IPS DF 6.9 (cell line): ENCODE measurements at places on chromosomes 7 and 10.

DNA sequence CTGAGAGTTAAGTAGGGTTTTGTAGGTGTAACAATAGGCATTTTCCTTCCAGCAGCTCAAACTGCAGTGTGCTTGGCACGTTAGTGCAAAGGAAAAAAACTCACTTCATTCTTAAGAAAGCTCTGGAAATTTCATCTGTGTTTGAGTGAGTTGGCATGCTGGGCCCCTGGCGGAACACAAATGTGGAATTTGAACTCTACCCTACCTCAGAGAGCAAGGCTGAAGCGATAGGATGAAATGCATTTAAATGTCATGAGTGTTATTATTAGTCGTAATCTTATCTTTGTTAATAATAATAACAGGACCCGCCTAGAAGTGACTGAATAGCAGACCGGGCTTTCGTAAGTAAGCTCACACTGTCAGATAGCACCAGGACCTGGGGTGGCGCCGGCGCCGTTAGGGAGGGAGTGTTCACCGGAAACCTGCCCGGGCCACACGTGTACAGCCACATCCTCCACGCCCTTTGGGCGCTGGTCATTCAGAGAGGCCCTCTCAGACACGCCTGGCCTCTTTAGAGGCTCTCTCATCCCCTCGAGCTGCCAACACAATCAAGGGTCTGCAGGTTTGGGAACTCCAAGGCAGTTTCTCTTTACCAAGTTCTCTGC, 63.5 kb downstream of the GRK5 start:
- no peak for DNase-seq

GRCh38 chr10:29737074-29737593, 102.4 kb upstream of the SVIL start:
- no peak for DNase-seq

GRCh38 chr10:17407047-17407446, 47.3 kb downstream of the ST8SIA6 start:
- no peak for DNase-seq

DNA sequence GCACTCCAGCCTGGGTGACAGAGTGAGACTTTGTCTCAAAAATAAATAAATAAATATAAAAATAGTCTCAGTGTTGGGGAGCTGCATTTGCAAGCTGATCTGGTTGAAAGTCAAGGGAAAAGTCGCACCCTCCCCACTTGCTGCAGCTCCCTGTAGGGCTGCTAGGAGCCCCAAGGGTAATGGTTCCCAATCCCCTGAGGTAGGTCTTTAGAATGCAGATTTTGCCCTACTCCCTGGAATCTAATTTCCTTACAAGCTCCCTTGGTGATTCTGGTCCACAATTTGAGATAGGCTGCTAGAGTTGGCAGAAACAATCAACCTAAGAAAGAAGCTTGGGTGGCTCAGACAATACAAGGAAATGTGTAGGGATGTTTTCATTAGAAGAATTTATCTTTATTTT, 232.5 kb upstream of the YAE1 start:
- DNase-seq, result no peak

- DNase-seq, result no peak
Measured at GRCh38 chr10:72259491-72260238, 14.1 kb upstream of the DDIT4 start.

DNA sequence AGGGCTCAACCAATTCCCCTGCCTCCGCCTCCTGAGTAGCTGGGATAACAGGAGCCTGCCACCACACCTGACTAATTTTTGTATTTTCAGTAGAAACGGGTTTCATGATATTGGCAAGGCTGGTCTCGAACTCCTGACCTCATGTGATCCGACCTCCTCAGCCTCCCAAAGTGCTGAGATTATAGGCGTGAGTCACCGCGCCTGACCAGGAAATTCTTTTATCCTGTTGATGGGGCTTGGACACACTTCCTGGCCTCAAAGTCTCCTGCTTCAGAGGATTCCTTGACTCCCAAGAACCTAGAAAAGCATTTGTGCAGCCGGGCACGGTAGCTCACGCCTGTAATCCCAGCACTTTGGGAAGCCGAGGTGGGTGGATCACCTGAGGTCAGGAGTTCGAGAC, 16.2 kb downstream of the ZNF425 start:
- DNase-seq, result no peak

DNA sequence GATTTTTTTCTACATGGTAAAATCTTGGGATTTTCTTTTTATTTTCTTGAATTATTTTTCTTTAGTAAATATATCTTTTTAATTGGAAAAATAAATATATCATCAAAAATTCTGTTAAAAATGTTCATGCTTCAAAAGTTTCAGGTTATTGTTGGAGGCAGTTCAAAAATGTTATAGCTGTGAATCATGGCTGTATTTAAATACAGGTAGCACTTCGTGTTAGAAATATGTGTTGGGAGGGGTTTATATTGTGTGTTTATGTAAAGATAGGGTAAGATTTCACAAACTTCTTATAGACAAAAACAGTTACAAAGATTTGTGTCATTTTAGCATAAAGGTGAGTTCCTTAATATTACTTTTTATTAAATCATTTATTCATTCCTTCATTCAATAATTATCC, 60.4 kb downstream of the HDAC9 start:
- no peak for DNase-seq

GRCh38 chr10:132100091-132100481, 34.3 kb downstream of the JAKMIP3 start:
- no peak for DNase-seq

- DNase-seq, result no peak
Measured at GRCh38 chr10:133526957-133527588, at the start of gene CYP2E1. CYP2E1 (plus strand) TSS chr10:133527363; CDS start chr10:133527396, 33 bp downstream.

GRCh38 chr10:118271671-118272070, 70.5 kb downstream of the FAM204A start:
- DNase-seq, result no peak

GRCh38 chr10:103627893-103628292, 134.4 kb downstream of the NEURL1 start:
- no peak for DNase-seq

- DNase-seq, result no peak
Measured at GRCh38 chr10:58764087-58764747, 251.5 kb downstream of the BICC1 start.

GRCh38 chr7:154744861-154745258, 258.1 kb downstream of the PAXIP1 start:
- DNase-seq, result no peak

GRCh38 chr7:2108071-2108455, 124.7 kb downstream of the MAD1L1 start:
- DNase-seq, result no peak

DNA sequence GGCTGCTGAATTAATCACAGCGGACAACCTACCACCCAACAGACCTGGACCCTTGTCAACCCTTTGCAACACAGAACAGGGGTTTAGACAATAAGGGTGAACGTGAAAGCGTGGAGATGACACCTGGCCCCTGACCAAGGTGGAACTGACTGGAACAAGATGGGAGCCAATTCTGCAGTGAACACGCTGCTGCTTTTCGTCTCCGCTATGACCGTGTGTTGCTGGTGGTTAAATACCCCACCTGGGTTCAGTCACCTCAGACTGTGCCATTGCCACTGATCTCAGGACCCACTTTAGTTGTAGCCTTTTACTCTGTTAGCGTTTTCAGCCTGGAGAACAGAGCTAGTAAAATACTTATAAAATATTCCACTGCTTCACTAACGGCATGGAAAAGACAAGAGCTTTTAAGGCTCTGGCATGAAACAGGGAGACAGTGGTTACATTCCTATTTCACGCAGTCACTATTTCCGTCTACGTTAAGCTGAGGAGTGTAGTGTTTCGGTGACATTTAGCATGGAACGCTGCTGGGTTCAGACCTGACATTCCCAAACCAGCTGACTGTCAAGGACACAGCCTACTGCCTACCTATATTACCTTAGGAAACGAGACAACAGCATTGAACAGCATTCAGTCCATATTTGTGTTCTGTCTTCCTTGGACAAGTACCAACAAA, 119.5 kb upstream of the PRSS1 start:
- DNase-seq, result no peak

GRCh38 chr10:79158402-79159097, 89.8 kb downstream of the ZMIZ1 start:
- no peak for DNase-seq

DNA sequence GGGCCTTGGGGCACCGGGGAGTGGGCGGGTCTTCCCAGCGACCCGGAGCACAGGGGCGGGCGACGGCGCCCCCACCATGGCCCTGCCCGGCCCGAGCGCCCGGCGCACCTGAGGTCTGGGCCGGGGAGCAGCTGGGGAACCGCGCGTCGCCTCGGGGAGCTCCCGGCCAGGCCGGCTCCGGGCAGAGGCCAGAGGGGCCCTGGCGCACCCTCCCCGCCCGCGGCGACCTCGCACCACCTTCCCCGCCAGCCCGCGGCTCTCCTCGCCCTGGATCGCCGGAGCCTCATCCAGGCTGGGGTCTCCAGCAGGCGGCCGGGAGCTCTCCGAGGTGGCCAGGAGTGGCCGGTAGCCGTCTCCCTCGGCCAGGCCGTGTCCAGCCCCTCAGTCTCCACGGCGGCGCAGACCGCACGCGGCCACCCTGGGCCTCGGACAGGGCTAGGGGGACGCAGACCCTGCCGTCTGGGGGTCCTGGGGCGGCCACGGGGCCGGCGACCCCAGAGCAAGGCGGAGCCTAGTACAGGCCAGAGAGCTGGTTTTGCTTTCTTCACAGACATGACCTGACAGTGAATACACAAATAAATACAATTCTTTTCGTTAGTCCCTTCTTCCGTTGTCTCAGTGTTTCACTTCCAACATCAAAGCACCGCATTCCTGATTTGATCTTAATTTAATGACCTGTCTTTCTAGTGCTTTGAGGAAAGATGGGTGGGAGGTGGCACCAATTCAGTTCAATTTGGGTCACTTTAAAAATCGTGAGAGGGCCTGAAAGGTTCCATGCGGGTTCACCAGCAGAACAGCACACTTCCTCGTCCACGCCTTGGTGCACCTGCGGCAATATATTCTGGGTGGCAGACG, 356.9 kb downstream of the DNAJB6 start:
- DNase-seq, result no peak

- peak; percentile 75 for DNase-seq
Measured at GRCh38 chr7:75642810-75643486, 95.8 kb downstream of the HIP1 start.

DNA sequence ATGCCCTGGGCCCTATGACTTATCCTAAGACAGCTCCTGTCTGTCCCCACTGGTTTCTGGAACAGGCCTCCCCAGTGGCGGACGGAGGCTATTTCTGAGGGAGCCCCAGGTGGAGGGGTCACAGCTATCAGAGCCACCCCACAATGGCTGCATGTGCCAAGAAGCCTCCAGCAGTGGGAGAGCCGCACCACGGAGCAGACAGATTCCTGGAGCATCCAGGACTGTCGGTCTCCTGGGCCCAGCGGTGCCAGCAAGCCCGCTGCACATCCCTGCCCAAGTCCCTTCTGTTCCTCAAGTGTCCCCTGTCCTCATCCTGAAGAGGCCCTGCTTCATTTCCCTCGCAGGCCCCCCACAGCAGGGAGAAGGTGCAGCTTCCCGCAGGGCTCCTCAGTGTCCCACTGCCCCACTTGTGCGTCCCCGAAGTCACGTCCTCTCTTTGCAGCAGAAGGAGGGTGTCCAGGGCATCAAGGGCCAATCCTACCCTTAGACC, 193.0 kb upstream of the SHH start:
- DNase-seq, result no peak

DNA sequence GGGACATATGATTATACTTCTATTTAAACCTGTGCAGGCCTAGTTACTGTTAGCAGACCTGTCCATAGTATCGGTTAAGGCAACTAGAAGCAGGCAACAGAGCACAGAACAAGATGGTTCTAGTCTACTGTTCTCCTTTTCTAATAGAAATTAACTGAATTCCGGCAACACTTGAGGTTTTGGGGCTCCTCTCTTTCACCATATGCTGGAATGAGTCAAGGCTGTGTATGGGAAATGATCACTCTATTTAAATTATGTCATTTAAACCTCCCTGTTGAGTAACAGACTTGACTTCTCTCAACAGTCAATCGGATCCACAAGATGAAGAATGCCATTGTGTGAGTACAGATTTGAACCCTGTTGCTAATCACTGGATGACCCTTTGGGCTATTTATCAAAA, 6.2 kb upstream of the OTUD1 start:
- DNase-seq, result no peak

DNA sequence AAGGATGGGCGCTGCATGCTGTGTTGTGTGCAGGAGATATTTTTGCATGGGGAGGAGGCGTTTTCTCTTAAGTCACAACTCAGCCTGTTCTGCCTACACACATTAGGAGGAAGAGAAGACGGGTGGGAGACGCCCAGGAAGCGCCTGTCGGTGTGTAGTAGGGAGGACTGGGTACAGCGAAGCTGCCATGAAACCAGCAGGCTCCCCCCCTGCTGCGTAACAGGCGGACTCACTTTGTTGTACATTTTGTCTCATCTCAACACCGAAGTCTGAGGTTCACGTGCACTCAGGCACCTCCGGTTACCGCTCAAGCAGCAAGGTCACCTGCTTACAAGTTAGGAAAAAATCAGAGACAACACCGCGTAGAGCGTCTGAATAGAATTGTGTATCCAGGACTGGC, 56.3 kb downstream of the CRTAC1 start:
- no peak for DNase-seq

GRCh38 chr7:140517546-140518369, 38.5 kb upstream of the MKRN1 start:
- DNase-seq, result peak; percentile 97

DNA sequence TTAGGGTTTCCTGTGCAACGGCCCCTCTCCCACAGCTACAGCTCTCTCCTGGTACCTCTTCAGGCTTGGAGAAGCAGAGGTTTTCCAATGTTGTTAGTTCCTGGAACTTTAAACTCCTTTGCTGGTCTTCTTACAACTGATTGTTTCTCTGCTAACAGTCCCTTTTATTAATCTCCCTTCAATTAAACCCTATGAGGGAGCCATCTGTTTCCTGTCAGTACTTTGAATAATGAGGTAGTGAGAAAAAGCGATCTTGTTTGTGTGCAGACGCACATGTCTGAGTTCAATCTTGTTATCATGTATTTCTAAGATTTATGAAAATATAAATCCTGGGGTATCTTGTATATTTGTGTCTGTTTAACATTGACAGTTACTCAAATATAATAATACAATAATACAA, 102.4 kb downstream of the MDFIC start:
- DNase-seq, result no peak

GRCh38 chr7:90681336-90682022, 85.4 kb downstream of the CDK14 start:
- no peak for DNase-seq
